ENCODE measurements at places on chromosomes 2 and 18.
A peak's percentile ranks its signal among the peaks of the same experiment; 100 is the strongest.

GRCh38 chr2:5691221-5691984, 781 bp upstream of the SOX11 start:
- no peak for DNase-seq

DNA sequence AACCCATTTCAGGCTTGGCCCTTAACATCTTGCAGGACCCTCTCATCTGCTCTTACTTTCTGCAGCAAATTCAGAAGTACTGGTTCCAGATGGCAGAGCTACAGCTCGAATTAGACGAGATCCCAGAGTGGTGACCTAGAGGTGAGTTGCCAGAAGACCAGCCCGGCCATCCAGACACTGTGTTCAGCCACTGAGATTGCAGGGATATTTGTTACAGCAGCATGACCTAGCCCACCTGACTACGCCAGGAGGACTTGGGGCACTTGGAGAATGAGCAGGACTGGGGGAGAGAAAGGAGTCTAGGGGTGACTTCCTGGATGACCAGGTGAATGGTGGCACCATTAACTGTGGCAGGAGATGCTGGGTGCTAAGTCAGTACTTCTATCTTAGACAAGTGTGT, 67.2 kb upstream of the ID2 start:
- DNase-seq, result no peak

GRCh38 chr2:12050396-12050795, 304.0 kb downstream of the LPIN1 start:
- DNase-seq, result no peak

- DNase-seq, result peak; percentile 19
These were observed 84.8 kb downstream of the SH3RF3 start for GRCh38 chr2:109213646-109214433.

GRCh38 chr2:23649819-23650218, 264.8 kb downstream of the KLHL29 start:
- DNase-seq, result no peak

GRCh38 chr2:164495491-164496223, 125.6 kb downstream of the GRB14 start:
- DNase-seq, result no peak

DNA sequence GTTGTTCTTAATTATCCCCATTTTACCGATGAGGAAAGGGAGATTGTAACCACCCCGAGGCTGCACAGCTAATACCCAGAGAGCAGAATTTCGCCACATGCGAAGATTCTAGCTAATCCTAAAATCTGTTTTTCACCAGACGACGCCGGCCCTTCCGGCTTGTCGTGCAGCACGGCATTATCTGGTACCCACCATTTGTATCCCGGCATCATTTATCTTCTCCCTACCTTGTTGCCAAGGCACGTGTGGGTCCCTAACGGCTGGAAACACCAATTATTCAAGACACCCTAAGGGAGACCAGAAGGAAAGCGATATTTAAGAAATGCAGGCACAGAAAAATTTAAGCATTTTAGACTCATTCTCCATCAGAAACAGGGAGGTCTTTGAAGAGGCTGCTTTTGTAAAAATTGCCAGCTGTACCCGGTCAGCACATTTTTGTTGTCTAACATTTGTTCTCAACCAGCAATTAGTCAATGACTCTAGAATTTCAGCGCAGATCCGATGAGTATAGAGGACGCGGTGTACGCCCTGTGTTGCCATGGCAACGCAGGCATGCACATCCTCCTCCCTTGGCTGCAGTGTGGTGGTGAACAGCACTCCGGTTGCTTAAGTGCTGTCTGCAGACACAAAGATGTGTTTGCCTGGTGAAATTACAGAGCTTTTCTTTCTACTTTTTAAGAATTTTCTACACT, 111.6 kb downstream of the AGAP1 start:
- DNase-seq, result no peak

- no peak for DNase-seq
These were observed 55.8 kb downstream of the SLC8A1 start for GRCh38 chr2:40396124-40396523.

DNA sequence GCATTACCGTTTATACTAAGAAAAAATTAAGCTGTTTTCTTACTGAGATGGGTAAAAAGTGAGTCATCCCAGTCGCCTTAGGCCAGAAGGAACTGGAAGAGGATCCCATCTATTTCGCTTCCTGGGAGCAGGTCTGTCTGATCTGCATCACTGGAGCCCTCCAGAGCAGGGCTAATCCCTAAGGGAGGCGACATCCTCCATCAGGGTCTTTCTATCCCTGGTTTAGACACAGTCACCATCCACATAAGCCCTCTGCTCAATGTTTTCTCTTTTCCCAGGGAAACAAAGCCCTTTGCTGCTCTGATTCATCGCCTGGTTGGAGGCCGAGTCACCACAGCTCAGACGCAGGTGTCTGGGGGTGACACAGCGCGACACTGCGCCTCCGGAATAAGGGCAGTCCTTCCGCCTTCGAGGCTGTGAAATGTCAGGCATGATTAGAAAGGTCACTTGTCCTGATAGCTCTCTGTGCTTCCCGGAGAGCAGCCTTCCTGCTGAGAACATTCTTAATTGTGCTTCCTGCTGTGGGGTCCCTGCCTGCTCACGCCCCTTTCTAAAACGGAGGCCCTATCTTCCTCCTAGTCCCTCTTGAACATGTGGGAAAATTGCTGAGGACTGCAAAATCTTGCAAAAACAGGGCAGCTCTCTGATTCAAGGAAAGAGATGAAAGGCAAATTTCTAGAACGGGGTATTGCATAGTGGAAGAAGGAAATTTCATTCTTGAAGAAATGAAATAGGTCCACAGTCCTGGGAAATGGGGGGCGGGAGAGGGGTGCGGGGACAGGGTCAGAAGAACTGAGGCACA, 56.3 kb downstream of the MARCHF4 start:
- DNase-seq, result no peak

DNA sequence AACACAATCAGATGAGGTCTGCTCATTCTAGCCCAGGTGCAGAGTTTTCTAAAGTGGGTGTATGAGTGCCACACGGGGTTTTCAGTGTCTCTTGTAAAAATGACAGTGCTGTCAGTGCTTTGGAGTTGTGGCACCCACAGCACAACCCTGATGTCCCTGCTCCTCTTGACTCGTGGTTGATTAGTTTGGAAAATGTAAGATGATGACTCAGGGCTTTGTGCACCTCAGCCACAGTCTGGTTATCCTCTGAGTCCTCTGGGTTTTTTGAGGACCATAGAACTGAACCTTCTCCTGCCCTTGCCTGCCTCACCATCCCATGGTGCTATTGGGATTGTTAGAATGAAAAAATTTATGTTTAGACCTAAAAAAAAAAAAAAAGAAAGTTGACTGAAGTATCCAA, 105.6 kb downstream of the MYO1B start:
- DNase-seq, result no peak

- no peak for DNase-seq
These were observed 89.0 kb downstream of the MTCL1 start for GRCh38 chr18:8794156-8794933.

DNA sequence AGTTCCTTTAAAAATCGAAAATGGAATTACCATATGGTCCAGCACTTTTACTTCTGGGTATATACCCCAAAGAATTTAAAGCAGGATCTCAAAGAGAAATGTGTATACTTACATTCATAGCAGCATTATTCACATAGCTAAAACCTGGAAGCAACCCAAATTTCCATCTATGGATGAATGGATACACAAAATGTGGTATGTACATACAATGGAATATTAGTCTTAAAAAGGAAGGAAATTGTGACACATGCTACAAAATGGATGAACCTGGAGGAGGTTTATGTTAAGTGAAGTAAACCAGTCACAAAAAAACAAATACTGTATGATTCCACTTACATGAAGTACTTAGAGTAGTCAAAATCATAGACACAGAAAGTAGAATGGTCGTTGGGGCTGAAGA, 147.9 kb upstream of the LTBP1 start:
- no peak for DNase-seq

DNA sequence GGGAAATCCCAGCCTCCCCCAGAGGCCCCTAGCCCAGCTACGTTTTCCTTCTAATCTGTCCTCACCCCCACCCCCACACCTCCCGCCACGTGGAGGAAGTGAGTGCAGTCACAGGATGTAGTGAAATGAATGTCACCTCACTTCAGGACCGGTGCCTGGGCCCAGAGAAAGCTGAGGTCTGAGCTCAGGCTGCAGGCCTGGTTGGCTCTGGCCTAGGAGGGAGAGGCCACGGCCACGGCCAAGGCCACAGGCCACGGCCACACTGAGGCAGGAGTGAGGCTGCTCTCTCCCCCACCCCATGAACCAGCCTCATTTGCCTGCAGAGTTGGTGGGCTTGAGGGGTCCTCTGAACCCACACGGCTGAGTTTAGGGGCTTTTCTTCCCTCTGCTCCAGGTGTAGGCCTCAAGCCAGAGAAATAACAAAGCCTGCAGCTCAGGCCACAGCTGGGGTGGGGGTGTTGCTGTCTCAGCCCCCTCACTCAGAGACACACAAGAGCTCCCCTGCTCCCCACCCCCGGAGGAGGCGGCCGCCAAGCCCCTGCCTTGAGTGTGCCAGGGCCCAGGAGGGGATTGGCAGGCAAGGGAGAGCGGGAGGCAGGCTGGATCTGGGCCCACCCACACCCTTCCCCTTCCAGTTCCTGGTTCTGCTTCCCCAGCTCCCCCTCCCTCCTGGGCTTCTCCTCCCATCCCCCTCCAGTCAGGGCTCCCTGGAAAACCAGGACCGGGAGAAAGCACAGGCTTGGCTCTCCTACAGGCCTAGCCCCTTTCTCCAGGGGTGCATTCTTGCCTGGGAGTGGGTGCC, 27.0 kb downstream of the DNMT3A start:
- peak; percentile 34 for DNase-seq

- no peak for DNase-seq
These were observed 55.6 kb upstream of the FOSL2 start for GRCh38 chr2:28336982-28337627.

- no peak for DNase-seq
These were observed 179.6 kb downstream of the LAMA1 start for GRCh38 chr18:6938003-6938402.

DNA sequence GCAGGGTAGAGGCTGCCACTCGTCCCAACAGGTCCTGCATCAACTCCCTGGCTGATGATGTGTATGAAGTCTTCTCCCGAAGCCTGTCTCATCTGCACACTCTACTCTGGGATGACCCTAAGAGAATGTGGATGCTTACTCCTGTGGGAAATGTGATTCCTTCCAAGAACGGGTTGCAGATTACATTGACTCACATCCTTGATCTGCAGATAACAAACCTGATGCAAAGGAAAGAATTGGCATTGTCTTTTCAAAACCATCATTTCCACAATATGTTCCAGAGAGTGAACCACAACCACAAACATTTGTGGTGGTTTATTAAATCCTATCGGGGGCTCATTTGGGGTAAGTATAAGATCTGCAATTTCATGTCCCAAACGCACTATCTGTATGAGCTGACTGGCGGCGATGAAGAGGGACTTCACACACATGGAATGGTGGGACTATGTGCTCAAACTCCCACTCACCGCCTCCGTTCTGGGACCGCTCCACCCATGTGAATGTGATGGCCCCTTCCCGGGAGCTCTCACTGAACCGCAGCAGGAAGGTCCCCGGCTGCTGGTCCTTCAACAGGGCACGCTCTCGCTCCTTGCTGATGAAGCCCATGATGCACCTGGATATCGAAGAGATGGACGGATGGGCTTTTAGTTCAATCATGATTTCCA, 35.5 kb downstream of the STAT1 start:
- DNase-seq, result no peak

GRCh38 chr2:208937521-208937920, 486.3 kb upstream of the MAP2 start:
- DNase-seq, result no peak

DNA sequence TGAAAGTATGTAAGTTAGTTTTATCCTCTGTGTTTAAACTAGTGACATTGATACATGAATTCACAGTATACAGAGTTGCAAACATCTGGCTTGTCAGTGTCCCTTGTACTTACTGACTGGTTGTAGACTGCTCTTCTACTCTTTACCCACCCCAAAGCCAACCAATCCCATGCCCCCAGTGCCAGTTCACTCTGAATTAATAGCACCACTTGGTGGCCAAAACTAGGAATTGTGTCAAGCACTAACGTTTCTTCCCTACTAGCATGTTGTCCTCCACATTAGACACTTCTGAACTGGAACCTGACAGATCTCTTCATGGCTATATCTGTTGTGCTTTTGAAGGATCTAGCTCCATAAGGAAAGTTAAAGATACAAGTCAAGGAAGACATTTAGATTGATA, 27.2 kb upstream of the OTX1 start:
- no peak for DNase-seq

- no peak for DNase-seq
These were observed 171.8 kb downstream of the CDH2 start for GRCh38 chr18:28005164-28005563.

DNA sequence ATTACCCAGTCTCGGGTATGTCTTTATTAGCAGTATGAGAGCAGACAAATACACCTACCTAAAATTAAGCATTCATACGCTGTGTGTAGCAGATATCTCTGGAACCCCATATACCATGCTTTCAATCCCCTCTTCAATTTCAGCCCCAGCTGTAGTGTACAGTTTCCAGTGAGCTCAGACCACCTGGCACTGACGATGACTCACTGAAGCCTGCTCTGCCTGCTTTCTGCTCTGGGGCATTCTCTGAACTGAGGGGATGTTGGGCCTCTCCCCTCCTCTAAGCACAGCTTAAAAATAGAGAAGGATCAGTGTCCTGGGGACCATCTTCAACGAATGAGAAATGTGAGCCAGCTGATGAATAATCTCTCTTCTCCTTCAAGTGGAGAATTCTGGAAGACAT, 8.7 kb upstream of the CCL20 start:
- DNase-seq, result no peak

All from activated T-helper 1 cell treated with anti-CD3 and anti-CD28 coated beads, Interleukin-2, amount 50 U/mL, for 16 hours (primary cell).